ENCODE measurements at places on chromosomes 5 and 9.

DNA sequence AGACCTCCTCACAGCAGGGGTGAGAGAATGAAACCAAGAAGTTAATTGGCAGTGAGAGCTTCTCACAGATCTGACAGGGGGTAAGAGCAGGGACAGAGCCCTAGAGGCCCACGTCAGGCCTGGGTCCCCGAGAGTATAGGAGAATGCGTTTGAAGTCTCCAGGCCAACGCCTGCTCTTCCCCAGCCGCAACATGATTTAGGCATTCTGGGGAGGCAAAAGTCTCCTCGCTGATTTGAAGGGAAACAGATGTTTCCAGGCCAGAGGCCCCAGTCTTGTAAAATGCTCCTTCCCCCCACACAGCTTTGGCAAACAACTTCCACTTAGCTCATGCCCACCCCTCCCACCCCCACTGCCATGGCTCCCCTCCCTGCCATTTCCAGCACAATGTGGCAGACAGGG is 239.2 kb upstream of the TRIM32 start:
- no peak for DNase-seq

DNA sequence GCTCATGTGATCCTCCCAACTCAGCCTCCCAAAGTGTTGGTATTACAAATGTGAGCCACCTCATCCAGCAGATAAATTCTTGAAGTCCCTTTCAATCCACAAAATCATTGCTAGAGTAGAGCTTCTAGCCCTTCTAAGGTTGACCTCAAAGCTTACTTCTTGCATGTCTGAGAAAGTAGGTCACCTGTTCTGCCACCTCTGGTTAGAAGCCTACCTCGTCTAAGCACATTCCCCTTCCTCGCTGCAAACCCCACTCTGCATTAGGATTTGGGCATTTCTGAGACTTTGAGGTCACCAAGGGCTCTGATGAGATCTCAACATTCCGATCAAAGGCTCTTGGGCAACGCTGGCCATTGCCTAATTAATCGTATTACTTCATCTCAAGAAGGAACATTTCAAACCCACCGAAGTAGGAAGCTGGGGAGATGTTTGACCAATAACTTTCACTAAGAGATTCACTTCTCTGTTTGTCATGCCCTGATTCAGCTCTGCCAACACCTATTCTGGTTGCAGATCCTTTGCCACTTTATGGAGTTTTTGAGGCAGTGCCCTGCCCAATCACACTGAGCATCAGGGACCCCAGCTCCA is 8.6 kb downstream of the ADAM19 start:
- no peak for DNase-seq

- no peak for DNase-seq
These were observed 260.6 kb downstream of the DENND1A start for GRCh38 chr9:123669346-123669745.

- DNase-seq, result no peak
These were observed 162.4 kb upstream of the TUT7 start for GRCh38 chr9:86516564-86516963.

GRCh38 chr5:107542831-107543231 is 127.9 kb downstream of the EFNA5 start:
- no peak for DNase-seq

- DNase-seq, result no peak
These were observed 372.1 kb downstream of the PDE4D start for GRCh38 chr5:59521476-59521875.

DNA sequence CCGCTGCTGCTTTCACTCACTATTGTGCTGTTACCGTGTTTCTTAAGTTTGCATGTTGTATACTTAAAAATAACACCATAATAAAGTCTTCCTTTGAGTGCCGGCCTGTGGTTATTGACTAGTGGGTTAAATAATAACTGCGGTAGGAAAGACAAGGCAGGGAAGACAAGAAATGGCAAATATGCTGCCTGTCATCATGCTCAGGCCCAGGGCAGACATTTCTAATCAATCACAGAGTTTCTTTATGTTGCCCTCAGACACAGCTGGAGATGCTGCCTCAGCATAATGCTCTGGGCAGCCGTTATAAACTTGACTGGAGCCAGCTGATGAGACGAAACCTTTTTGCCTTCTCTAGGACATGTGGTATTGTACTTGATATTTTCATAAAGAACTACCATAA is 215.0 kb downstream of the GAPVD1 start:
- DNase-seq, result no peak

DNA sequence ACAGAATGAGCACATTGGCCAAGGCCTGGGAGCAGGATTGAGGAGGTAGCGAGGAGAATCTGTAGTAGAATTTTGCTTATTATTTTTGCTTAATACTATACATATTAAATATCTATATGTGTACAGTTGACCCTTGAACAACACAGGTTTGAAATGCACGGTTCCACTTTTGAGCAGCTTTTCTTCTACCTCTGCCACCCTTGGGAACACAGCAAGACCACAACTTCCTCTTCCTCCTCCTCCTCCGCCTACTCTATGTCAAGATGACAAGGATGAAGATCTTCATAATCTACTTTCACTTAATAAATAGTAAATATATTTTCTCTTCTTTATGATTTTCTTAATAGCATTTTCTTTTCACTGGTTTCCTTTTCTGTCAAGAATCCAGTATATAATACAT is 541.4 kb downstream of the KCTD16 start:
- no peak for DNase-seq

DNA sequence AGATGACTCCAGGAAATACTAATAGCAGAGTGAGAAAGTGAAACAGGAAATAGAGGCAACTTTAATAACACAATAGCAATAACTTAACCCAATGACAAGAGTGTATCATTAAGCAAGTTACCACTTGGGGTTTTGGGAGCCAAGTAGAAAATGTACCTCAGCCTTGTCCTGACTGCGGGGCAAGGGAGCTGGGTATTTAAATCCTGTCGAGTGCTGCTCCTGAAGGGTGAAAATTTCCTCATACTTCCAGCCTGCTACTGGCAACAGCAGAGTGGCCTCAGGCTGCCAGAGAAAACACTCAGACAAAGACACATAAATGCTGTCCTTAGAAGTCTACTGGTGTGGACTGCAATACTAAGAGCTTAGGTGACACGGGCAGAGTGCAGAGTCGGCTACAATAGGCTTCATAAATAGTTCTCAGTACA is 112.5 kb upstream of the EMB start:
- no peak for DNase-seq

GRCh38 chr5:59685793-59686192 is 207.7 kb downstream of the PDE4D start:
- no peak for DNase-seq

DNA sequence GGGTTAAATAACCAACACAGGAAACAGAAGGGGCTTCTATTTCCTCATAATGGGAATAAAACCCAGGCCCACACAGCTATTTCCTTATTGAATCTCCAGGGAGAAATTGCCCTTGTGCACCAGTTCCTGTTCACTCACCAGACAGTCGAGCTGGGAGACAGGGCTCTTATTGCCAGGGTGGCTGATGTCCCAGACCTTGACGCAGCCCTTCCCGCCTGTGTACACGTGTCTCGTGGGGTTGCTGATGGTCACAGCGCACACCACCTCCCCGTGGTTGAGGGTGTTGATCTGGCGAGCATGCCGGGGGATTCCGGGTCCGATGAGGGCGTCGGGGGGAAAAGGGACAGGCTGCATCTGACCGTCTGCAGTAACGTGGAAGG is 96.5 kb downstream of the TLE1 start:
- DNase-seq, result no peak

DNA sequence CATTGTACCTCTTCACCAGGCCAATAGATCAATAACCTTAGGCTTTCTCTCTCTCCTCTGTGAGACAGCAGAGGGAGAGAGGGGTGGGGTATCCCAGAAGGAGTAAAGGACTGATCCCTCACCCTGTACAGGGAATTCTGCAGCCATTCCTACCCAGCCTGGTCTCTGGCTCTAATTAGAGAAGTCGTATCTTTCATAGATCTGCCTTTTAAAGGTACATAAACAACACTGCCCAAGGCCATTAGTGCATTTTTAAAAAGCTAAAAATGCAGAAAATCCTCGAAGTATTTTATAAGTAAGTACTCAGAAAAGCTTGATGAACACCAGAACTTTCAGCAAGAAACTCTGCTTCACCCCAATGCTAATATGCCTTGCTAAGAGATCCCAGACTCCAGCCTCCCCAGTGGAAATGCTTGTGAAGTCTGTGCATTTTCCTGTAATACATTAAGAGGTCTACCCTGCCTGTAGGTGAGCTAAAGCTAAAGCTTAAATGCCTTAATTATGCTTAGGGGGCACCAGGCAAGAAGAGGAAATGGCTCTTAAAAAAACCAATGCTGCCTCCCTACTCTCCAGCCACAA is 200.0 kb upstream of the ANKRD55 start:
- DNase-seq, result no peak

All from activated naive CD4-positive, alpha-beta T cell treated with anti-CD3 and anti-CD28 coated beads, Interleukin-2, amount 10 ng/mL, durations not matched to agents 7 days and 5 days (primary cell).